ENCODE measurements at places on chromosomes 13 and 19.
A peak's percentile ranks its signal among the peaks of the same experiment; 100 is the strongest.

DNA sequence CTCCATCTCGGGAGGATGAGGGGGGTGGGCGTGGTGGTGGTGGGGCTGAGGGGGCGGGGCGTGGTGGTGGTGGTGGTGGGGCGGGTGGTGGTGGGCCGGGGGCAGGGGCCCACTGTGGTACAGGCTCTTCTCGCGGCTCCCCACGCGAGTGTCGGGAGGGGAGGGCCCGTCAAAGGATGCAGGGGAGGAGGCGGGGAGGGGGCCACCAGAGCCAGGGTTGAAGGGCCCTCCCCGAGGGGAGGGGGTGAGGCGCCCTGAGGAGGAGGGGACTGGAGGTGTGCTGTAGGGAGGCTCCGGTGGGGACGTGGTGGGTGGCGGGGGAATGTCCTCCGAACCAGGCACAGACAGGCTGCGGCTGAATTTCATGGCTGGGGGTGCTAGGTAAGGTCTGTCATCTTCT, 19.6 kb downstream of the C19orf81 start:
- no peak for DNase-seq

DNA sequence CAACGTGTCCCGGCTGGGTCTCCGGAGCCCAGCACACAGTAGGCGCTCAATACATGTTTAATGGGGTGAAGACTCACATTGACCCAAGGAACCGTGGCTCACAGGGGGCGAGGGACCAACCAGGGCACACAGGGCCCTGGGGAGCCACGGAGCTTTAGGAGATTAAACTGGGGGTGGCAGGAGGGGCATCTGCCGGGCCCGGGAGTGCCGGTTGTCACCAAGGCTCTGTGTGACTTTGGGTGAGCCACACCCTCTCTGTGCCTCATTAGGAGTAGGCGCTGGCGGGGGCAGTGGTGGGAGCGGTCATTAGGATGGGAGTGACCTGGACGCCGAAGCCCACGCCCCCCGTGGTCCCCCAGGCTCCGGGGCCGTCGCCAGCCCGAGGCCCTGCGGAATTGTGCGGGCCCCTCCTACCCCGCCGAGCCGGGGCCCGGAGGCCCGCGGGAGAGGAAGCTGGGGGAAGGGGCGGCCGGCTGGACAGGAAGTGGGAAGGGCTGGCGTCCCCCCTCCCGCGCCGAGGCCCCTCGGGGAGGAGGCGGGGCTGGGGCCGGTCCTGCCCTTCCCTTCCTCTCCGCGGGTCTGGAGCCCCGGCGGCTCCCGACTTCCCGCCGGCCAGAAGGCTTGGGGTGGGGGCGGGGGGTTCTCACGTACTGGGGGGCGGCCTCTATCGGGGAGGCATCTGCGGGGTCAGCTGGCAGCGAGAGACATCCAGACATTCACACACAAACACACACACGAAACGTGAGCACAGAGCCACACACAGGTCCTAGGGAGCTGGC, 1.8 kb upstream of the SSBP4 start:
- DNase-seq = no peak

DNA sequence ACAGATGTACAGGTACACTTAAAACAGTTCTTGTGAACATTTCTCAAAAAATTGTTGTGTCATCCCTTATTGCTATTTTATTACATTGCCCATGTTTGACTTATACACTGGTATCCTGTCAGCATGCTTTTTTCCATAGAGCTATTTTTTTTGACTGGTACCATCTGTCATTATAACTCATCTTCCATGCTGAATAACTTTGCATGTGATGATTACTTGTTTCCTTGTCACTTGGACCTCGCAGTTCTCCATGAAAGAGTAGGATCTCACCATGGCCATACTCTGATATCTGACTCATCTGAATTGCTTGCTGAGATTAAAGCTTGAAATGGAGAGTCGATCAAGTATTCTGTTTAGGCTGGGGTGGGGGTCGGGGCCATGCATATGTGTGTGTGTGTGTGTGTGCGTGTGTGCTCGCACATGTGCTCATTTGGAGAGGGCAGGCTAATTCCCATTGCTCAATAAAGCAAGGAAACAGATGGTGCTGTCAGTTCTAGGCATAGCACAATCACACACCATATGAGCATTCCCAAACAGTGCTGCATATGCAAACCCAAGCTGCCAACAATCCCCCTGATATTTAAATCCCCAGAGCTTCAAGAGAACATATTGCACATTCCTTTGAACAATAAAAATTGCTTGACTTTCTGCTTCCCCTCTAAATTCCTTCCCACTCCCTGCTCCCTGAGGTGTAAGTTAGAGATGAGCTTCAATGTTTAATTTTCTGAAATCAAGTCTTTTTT, 62.9 kb downstream of the NHLRC3 start:
- no peak for DNase-seq

DNA sequence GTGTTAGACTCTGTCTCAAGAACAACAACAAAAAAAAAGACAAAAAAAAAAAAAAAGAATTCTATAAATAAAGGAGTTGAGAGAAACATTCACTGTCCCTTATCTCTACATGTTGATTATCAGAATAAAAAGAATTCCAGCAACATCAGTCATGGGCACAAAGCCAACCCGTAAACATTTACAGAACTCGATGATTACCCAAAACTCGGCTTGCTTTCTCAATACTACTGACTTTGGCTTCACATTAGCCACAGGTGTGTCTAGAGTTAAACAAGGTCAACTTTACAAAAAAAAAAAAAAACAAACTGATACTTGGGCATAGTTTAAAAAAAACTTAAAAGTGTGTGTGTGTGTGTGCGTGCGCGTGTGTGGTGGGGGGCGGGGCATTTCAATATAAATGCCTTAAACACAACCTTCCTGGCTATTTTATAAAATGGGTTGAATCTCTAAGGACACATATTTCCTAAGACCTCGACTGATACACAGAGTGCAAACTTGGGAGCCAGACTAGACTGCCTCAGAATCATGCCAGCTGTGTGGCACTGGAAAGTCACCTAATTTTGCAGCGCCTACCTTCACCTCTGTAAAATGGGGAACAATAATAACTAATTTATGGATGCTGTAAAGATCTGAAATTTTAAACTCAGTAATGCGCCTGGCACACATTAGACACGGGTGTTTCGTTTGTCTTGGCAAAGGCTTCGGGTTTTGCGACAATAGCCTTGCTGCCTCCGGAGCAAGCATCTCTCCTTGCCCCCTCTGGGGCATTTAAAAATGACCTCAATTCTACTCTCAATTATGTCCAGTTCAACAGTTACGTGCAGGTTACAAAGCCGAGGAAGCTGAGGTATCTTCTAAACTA, 922 bp downstream of the EBPL start:
- peak; percentile 13 for DNase-seq

DNA sequence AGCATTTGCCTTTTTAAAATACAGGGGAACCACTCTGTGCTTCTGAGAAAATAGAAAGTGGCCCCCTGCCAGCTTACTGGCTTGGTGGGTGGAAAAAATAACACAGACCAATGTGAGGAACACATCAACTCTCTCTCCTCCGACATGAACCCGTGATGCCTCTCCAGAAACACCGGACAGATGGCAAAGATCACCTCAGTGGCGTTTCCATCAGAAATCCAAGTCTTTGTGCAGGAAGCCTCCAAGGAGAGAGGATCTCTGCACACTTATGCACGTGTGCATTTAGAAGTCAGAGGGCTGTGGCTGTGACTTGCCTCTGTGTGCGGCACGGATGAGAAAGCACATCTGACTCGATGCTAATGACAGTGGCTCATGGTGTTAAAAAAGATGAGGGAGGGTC, 112.3 kb upstream of the KLF12 start:
- DNase-seq = no peak

DNA sequence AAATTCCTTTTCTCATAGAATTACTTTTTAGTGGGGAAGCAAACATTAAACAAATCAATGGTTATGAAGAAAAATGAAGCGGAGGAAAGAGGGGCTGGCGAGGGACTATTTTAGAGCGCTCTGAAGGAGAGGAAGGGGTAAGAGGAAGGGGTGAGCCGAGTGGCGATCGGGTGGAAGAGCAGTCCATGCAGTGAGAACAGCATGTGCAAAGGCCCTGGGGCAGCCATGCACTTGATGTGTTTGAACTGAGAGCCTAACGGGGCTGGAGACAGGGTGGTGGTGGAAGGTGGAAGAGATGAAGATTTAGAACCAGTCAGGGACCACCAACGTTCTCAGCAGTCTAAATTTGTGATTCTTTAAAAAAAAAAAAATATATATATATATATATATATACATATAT, 14.4 kb upstream of the NOP53 start:
- no peak for DNase-seq

GRCh38 chr13:95503662-95504061, 48.9 kb upstream of the CLDN10 start:
- DNase-seq = no peak

- DNase-seq = peak; percentile 75
Observed at GRCh38 chr19:10424011-10424637, 3.8 kb downstream of the PDE4A start.

GRCh38 chr19:30314805-30315155, 57.4 kb upstream of the ZNF536 start:
- DNase-seq = no peak

- no peak for DNase-seq
Observed at GRCh38 chr19:10503002-10503789, at the start of gene KEAP1. TSS of gene KEAP1 (minus strand) at chr19:10503356. CDS start at chr19:10500033, 3,323 bp downstream.

GRCh38 chr19:38502410-38503076, 69.1 kb downstream of the RYR1 start:
- DNase-seq = no peak

- DNase-seq = no peak
Observed at GRCh38 chr13:46617229-46617721, 64.3 kb downstream of the LRCH1 start.

DNA sequence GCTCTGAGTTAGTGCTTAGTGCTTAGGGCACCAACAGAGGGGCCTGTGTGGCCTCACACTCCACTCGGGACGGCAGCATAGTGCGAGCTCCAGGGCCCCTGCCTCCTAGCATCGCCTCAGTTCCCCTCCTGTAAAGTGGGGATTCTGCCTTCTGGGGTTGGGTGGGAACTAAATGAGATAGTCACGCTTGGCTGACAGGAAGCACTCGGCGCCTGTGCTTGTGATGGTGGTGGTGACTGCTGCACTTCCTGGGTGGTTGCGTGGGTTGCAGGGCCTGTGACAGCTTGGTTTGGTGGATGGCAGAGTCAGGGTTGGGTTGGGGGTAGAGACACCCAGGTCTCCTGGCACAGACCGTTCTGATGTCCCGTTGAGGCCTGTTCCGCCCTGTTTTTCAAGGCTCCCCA, 7.7 kb downstream of the PLEKHF1 start:
- peak; percentile 61 for DNase-seq

DNA sequence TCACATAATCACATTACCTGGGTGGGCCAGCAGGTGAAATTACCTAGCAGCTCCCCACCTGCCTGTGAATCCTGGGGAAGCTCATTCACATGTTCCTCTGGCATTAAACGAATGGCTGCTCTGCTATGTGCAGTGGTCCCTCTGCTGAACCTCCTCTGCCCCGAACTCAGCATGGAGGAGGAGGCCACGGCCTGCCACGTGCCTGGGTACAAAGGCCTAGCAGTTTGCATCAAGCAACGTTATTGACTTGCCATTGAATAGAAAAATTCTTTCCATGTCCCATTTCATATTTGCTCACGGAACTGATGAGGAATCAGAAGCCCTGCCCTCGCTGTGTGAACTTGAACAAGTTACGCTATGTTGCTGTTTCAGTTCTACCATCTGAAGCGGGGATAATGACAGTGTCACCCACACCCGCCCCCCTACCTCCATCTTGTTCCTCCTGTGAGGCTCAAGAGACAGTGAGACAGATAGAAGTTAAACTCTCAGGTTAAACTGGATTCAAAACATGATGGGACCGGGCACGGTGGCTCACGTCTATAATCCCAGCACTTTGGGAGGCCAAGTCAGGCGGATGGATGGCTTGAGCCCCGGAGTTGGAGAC, 25.3 kb downstream of the SLC7A1 start:
- no peak for DNase-seq

- DNase-seq = no peak
Observed at GRCh38 chr13:45787346-45787745, 64.2 kb downstream of the SIAH3 start.

GRCh38 chr13:89899302-89900103, 1448.0 kb upstream of the MIR17HG start:
- DNase-seq = no peak

DNA sequence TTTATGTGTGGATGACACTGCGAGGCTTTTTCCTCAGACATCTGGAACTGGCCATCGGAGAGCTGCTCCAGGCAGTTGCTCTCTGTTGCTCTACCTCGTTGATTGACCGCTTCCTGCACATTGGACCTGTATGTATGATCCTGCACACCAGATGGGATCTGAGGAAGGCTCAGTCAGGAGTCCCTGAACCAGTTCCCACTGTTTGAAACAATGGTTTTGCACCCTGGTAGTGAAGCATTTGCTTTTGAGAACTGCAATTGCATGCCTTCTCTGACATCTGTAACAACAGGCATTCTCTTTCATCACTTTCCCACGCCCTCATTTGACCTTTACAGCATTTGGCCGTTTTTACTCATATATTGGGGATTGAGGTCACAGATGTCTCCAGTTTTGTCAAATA, 61.1 kb upstream of the NPAS1 start:
- peak; percentile 32 for DNase-seq

DNA sequence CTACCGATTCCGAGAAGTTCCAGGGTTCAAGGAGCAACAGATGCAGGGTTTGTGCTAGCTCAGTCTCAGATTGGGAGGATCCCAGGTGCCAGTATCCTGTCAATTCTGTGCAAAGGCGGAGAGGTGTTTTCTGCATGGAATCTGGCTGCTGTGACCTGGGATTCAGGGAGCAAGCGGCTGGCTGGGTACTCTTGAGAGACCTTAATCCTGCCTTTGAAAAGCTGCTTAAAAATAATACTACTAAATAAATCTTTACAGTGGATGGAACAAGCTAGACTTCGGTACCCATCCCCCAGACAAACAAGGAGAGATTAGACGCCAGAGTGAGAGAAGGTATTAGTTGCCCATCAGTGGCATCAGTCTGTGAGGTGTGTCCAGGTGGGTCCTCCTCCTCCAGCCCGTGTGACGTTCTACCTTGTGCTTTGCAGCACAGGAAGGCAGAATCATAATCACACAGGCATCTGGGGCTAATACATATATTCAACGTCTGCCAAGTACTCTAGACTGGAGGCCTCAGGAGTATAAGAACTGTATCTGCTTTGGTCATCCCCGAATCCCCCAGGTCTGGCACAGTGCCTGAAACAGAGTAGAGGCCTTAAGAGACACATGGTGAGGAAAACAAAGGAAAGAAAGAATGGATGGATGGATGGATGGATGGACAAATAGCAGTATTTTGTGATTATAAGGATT, 230.6 kb downstream of the ZNF536 start:
- no peak for DNase-seq

DNA sequence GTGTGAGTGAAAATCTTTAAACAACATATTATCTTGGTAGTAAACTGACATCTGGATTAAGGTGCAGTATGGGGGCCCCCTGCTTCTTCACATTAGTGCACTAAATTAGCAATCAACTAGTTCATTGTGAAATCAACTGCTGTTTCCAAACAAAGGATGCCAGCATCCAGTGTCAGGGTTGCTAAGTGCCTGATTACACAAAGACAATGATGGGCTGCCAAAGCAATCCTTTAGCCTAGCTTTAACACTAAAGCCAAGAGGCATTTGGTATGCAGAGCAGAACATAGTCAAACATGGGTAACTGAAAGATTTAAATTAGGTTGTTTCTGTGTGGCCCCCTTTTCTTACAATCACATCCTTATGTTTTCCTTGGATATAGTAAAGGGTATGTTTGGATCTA, 543.1 kb upstream of the SLITRK5 start:
- no peak for DNase-seq

- DNase-seq = peak; percentile 76
Observed at GRCh38 chr19:4369109-4369887, 25.9 kb downstream of the MPND start.

Data from inflammatory macrophage treated with lipopolysaccharide for 1 hour (primary cell).